Sciatic nerve (tissue), 2 donors: ENCODE measurements at places on chromosomes 2 and 18.

- DNase-seq = no peak
Observed at GRCh38 chr18:46652372-46652771, 4.6 kb downstream of the LOXHD1 start.

GRCh38 chr18:37230768-37231167 lies 334.8 kb downstream of the CELF4 start:
- DNase-seq = no peak

DNA sequence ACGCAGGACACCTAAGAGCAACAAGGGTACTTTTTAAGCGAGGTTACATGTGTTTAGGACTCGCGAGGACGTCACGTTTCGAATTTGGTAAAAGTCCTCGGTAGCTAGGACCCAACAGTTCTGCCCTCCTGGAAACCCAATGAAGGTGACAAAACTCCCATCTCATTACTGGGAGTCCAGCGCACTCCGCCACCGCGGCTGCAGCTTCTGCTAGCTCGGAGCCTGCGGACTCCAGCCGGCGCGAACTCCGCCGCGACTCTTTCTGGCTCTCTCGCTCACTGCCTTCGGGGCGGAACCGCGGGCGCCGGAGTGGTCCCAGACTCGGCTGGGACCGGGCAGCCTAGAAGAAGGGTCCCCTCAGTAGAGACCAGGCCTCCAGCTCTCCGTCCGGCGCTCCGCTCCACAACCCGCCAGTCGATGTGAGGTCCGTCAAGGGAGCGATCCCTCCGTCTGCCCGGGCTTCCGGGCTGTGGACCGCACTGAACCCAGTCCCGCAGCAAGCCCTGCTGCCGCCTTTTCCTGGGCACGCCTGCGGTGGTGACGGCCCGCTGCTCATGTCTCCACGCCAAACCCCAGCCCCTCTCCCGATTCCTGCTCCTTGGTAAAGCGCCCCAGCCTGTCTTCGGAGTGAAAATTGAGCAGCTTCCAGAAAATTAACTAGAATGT lies 3.0 kb upstream of the OSR1 start:
- no peak for DNase-seq

DNA sequence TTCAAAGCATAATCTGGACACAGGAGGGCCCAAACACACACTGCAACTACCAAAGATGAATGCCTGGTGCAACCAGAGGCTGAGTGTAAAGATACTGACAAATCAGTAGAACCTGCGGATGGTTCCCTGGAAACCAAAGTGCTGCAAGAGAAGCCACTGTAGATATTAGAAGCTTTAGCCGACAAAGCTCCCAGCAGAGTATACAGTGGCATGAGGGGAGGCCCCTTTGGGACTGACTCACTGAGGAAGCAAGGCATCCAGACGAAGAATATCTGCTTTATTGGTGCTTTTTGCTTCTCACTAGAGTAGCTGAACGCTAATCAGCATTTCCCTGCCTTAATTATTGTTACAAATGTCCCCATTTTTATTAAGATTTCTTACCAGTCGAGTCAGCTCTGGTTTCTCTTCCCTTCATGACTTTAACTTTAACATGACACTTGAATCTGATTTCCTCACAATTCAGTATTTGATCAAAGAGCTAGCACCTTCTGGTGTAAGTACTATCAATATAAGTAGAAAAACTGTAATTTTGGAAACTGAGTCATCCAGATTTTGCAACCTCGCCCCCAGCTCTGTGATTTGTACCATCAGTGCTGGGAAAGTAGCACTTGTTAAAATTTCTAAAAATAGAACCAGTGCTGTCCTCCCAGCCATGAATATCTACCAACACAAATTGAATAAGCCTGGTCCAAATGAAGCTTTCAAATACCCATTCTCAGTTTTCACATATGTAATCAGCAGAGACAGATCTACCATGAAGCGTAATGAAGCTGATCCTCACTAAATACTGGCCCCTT lies 34.2 kb downstream of the FIGN start:
- no peak for DNase-seq

GRCh38 chr2:218777276-218777990 lies 4.5 kb upstream of the CYP27A1 start:
- no peak for DNase-seq

DNA sequence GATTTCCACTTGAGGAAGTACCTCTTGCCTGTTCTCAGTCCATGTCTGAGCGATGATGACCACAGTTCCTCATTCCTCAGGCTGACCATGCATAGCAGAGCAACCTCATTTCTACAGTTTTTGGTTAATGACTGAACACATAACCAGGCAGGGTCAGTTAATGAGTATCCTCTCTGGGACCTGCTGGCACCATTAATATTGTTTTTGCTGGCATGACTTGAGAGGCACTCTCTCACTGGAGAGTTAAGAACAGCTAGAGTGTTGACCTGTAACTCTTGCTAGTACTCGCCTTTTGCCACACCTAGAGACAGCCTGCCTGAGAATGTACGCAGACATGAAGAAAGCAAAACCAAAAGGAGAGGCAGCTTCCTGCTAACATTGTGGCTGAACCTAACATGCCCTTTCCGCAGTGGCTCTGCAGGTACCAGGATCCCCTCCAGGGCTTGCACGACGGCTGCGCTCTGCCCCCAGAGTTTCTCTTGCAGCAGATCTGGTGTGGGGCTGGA lies 23.9 kb downstream of the PECR start:
- DNase-seq = no peak

DNA sequence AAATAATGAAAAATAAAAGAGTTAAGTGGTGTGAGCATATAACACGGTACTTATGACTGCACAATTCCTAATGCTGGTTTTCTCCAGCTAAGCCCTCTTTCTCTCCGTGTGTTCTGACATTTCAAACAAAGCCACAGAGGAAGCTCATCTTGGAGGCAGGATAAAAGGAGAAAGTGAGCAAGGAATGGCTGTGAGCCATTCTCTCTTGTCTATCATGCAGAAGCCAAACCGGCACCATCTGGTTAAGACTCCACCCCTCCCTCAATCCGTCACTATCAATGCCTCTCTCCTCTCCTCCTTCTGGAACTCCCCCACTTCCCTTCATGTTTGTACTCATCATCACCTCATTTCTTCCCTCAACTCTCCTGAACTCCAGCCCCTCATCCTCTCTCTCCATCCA lies 210.4 kb downstream of the TMEM163 start:
- DNase-seq = no peak

DNA sequence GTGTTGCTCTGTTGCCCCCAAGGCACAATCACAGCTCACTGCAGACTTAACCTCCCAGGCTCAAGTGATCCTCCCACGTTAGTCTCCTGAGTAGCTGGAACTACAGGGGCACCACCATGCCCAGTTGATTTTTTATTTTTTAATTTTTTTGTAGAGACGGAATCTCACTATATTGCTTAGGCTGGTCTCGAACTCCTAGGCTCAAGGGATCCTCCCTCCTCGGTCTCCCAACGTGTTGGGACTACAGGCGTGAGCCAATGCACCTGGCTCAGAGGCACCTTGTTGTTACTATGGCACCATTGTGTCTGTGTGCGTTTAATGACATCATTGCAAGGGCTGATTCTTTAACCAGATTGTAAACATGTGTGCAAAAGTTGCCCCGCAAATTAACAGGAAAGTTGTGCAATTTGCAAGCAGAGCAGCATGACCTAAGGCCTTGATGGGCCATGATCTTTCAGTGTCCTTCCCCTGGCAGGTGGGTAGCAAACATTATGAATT lies 22.6 kb downstream of the TCF23 start:
- peak; percentile 19 for DNase-seq

DNA sequence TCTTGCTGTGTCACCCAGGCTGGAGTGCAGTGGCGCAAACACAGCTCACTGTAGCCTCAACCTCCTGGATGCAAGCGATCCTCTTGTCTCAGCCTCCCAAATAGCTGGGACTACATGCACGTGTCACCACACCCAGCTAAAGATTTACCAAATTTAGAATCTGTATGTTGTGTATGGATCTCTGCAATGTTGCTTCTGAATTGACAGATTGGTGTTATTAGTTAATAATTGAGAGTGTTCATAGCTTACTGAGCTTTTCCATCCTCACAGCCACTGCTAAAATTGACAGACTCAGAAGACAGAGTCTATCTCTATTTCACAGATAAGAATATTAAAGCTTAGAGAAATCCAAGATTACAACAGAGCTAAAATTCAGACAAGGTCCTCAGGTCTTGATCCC lies 4.3 kb upstream of the NBAS start:
- DNase-seq = no peak

- DNase-seq = no peak
Observed at GRCh38 chr2:19228181-19228593, 130.2 kb downstream of the OSR1 start.

GRCh38 chr2:43078301-43078700 lies 148.1 kb downstream of the ZFP36L2 start:
- no peak for DNase-seq

- no peak for DNase-seq
Observed at GRCh38 chr2:27583390-27583915, 611 bp downstream of the ZNF512 start.

GRCh38 chr2:176613323-176613987 lies 344.2 kb downstream of the MTX2 start:
- DNase-seq = no peak

- DNase-seq = no peak
Observed at GRCh38 chr2:24203029-24203786, 28.4 kb downstream of the FAM228A start.

DNA sequence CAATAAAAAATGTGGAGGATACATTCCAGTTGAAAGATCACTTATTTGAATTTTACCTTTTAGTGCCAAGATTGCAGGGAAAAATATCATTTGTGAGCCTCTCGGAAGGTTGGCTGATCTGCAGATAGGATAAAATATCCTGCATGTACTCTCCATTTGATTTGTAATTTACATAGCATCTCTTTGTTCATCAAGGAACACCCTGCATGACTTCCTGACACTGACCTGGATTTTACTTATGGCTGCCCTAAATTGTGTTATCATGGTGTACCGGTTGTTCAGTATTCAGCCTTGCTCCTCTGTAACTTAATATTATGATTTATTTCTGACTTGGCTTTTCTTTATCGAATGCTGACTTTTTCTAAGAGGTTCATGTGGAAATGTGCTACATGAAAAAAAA lies 226.4 kb downstream of the PIK3C3 start:
- no peak for DNase-seq

GRCh38 chr2:163338270-163338669 lies 397.5 kb downstream of the FIGN start:
- DNase-seq = no peak

- DNase-seq = no peak
Observed at GRCh38 chr2:33015421-33016142, 68.8 kb downstream of the LTBP1 start.

GRCh38 chr2:128026448-128027277 lies 1.2 kb downstream of the SAP130 start:
- no peak for DNase-seq

- DNase-seq = no peak
Observed at GRCh38 chr2:16378031-16378430, 287.6 kb downstream of the CYRIA start.

DNA sequence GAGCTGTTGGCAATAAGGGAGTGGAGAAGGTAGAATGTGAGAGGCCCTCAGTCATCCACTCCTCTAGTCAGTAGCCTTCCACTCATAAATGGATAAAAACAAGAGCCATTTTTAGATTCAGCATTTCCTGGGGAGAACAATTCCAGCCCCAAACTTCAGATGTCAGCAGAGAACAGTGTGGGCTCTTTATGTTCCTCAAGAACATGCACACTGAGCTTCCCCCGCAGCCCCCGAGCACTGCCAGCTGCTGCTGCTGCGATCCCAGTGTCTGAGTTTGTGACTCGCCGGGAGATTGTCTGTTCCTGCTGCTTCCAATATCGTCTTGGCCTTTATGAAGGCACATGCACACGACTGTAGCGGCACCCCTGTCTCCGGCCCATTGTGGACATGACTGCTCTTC lies 143.7 kb upstream of the CTNNA2 start:
- DNase-seq = no peak
